Activated CD8-positive, alpha-beta T cell treated with anti-CD3 and anti-CD28 coated beads, Interleukin-2, amount 10 ng/mL, durations not matched to agents 7 days and 5 days (primary cell): ENCODE measurements at places on chromosomes 6 and 20.
A peak's percentile ranks its signal among the peaks of the same experiment; 100 is the strongest.

- DNase-seq: no peak
Measured at GRCh38 chr6:144578385-144579350, 293.5 kb downstream of the UTRN start.

GRCh38 chr6:90874931-90875330 lies 288.1 kb upstream of the MAP3K7 start:
- DNase-seq: no peak

DNA sequence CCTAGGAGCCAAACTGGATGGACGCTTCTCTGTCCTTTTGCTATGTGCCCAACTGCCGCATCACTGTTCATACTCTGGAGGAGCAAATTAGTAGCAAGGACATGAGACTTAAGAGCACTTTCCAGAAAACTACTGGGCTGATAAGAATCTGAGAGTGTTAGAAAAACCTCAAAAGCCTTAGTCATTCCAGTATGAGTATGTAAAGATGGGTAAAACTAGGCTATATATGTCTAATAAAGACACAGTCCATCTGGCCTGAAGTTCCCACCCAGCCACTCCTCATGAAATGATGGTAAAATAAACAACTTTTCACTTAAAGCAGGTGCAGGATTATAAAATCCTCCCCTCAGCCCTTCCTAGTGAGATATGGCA lies 30.6 kb downstream of the SHLD1 start:
- DNase-seq: no peak

GRCh38 chr6:46491201-46491627 lies at the start of gene RCAN2:
RCAN2 (minus strand) TSS chr6:46491449.
- DNase-seq: peak; percentile 28

DNA sequence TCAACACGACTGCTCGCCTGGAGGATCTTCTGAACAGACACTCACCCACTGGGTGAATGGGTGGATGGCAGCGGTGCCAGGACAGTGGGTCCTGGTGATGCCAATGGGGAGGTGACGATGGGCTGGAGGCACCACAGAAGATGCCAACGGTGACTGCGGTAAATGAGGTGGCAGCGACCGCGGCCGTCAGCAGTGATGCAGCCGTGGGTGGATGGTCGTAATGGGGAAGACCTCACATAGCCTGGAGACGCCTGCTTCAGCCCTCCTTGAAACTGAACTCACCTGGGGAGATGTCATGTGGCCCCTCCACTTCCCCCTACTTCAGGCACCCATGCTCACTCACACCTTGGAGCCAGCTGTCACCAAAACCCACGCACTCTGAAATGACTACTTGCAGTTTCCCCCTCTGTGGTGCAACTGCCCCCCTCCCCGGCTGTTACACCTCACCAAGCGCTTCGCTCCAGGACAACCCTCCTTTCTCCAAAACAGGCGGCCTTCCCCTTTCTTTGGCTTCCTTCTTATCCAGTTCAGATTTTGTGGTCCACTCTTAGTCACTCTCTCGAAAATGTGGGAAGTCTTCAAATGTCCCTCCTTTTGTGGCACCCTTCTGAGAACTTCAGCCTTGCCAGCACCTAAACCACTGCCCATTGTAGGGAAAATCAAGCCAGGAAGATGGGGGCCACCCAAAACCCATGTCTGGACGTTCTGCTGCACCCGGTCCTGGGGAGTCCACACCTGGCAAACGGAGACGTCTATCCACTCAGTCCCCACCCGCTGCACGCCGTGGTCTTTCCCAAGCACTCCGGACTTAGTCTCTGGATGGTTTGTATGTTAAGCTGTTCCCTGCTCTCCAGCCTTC lies 10.4 kb upstream of the ABHD16B start:
- no peak for DNase-seq

GRCh38 chr6:1729750-1730140 lies 120.0 kb downstream of the FOXC1 start:
- no peak for DNase-seq

DNA sequence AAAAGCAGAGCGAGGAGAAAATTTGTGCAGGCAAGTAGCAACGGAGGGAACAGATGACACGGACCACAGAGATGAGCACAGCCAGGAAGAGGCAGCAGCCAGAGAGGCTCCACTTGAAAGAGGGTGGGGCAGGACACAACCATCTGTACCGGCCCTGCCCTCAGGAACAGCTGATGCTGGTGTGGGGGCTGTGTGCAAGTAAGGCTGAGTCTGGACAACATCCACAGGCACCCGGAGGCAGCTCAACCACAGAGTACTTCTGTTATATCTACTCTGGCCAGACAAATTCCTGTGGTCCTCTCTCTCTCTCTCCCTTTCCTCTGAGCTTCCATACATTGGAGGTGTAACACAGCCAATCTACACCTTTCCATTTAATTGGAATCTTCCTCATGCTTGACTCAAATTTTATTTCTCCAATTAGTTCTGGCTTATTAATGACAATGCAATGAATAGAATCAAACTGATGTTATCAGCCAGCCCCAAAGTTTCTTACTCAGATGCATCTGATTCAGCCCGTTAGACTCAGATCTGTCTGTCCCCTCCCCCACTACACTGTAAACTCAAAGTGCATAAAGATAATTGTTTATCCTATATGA lies 24.9 kb downstream of the KIF13A start:
- no peak for DNase-seq

- DNase-seq: no peak
Measured at GRCh38 chr6:131372535-131372934, 200.5 kb upstream of the ARG1 start.

DNA sequence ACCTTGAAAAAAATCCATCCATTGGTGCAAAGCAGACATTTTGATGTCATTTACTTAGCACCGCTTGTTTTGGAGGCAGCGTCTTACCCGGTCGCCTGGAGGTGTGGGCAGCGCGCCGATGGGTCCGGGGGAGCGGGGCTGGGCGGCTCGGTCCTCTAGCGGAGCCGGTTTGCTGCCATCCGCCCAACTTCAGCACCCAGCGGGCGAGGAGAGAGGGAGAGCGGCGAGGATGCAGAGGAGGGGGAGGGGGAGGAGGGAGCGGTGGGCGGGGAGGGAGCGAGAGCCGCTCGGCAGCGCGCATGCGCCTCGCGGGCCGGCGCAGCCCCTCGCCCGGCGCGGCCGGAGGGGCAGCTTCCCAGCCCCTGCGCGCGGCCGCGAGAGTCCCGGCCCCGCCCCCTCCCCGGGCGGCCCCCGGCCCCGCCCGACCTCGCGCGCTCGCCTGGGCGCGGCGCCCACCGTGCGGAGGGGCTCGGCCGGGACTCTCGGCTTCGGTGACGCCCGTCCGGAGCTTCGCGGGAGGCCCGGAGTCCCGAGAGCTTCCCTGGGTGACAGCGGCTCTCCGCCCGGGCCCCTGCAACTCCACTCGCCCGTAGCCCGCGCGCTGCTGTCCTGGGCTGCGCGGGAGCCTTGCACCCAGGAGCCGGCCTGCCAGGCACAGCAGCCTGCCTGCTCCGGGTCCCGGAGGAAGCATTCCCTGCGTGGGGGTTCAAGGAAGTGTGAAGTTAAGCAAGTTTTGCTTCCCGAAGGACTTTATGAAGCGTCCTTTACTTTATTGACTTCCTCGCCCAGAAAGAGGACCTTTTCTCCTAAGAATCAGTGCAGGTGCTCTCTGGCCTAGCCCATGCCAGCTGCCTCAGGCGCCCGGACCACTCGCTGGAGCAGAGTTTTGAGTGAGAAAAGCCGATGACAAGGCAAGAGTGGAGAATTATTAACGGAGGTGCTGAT lies at the start of gene RGS17:
Gene RGS17 (minus strand): TSS at position 246 of the 945 bp plus-strand sequence. CDS start 87,264 bp downstream, outside the sequence.
- DNase-seq: peak; percentile 37

DNA sequence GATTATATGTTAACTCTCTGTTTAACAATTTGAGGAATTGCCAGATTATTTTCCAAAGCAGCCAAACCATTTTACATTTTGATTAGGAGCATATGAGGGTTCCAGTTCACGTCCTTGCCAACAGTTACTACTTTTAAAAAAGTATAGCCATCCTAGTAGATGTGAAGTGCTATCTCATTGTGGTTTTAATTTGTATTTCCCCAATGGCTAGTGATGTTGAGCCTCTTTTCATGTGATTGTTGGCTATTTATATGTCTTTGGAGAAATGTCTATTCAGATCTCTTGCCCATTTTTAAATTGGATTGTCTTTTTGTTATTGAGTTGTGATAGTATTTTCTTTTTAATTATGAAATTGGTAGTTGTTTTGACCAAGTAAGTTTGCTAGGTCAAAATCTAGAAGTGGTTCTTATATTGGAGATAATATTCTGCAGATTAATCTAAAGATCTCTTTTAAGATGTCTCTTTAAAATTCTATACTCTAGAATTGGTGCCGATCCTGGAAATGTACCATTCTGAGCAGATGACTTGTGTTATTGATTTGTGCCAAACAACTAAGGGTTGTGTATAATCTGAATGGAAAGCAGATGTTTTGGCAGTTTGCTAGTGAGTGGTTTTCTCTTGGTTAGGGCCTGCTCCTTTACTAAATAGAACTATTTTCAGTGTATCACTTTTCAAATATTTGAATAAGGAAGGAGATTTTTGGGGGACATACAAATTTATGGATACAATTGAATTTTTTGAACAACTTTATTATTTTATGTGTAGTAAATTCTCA lies 99.5 kb downstream of the CDKAL1 start:
- no peak for DNase-seq

DNA sequence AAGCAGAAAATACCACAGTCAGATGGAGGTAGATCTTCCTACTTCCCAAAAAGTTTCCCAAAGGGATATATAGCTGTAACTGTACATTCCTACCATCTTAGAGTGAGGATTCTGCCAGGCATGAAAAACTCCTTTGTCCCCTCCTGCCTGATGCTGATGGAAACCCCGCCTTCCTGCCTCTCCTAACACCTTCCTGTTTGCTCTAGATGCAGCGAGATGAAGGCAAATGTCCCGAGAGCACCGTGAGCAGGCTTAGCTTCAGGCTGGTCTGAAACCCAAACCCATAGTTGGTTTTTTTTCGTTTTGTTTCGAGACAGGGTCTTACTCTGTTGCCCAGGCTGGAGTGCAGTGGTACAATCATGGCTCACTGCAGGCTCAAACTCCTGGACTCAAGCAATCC lies 55.6 kb downstream of the MYB start:
- DNase-seq: no peak

DNA sequence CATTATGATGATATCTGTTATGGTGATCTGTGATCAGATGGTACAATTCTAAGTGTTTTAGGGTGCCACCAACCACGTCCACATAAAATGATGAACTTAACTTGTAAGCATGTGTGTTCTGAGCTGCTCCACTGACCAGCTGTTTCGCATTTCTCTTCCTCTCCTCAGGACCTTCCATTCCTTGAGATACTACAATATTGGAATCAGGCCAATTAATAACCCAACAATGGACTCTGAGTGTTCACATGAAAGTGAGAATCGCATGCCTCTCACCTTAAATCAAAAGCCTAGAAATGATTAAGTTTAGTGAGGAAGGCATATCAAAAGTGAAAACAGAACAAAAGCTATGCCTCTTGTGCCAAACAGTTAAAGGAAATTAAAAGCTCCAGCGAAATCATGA lies 114.6 kb downstream of the MAN1A1 start:
- DNase-seq: no peak

DNA sequence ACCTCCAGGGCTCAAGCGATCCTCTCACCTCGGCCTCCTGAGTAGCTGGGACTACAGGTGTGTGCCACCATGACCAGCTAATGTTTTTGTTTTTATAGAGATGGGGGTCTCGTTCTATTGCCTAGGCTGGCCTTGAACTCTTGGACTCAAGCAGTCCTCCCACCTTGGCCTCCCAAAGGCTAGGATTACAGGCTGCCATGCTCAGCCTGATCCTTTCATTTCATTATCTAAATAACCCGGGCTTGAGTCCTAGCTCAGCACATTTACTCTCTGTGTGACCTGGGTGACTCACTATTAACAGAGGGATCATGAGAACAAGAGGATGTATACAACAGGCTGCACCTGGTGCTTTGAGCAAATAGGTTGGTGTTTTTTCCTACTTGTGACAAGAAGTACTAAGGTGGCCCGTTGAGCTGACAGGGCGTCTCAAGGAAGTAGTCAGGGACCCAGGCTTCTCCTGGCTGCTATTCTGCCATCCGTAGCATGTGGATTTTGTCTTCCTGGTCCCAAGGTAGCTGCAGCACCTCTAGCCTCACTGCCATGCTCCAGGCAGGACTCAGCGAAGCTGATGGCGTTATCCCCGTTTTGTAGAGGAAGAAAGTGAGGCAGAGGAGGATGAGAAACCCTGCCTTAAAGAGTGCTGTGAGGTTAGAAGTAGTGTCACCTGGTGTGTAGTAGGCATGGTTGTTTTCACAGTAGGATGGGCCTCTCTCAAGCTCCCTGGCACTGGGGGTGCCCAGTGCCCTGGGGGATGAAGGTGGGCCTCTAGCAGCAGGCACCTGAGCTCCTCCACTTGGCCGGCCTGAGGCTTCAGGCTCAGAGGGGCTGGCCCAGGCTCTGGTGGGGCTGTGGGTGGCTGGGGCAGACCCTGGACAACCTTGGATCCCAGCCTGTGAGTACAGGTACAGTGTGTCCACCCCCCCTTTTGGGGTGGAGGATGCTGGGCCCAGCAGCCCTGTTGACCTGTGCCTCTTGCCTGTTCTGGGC lies 62.4 kb downstream of the ADNP start:
- DNase-seq: no peak

- no peak for DNase-seq
Measured at GRCh38 chr6:119344306-119344705, 5.3 kb downstream of the MAN1A1 start.

DNA sequence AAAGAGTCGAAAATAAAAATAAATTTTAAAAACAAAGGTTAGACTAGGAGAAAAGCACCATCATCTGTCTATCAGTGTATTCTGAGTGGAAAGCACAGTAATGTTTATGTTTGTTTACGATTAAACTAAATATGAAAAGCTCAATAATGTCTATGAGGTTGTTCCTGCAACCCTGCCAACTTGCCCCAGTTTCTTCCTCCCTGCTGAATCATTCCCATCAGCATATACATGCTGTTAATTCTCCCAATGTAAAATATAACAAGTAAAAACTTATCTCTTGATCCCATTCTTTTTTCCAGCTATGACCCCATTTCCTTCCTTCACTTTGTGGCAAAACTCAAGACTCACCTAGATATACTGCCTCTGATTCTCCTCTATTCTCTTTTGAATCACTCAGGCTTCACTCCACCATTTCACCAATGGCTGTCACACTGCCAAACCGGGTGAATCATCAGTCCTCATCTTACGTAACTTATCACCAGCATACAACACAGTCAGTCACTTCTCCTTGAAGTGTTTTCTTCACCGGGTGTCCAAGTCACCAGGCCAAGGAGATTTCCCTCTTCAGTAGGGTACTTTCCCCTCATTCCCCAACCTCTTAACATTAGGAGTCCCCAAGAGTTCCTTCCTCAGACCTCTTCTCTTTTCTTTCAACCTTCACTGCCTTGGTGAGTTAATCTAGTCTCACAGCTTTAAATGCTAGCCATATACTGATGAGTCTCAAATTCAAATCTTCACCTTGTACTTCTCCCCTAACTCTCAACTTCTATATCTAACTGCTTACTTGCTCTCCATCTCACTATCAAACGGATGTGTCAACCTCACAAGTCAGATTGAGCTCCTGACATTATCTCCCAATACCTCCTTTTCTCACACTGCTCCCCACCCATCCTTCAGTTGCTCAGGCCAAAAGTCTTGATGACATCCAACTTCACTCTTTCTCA lies 6.2 kb downstream of the TMEM242 start:
- no peak for DNase-seq

- no peak for DNase-seq
Measured at GRCh38 chr6:84136364-84137050, 90.9 kb downstream of the CEP162 start.
